ENCODE measurements at places on chromosomes 11 and 22.

- DNase-seq, result no peak
These were observed 697.4 kb downstream of the DLG2 start for GRCh38 chr11:84929738-84930137.

DNA sequence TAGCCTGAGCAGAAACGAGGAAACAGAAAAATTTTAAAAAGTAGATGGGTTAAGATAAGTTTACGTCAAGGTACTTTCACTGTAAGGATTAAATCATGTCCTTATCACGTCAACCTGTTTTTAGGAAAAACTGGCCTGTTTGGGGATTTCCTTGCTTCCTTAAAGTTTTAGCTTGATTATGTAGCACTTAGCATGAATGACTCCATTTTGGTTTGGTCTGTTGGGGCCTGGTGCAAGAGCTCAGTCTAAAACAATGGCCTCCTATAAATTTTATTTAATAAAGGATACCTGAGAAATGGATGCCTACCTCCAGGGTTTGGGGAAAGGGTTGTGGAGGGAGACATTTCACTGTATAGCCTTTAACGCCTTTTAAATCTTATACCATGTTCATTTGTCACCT, 33.2 kb upstream of the CSTF3 start:
- DNase-seq, result no peak

DNA sequence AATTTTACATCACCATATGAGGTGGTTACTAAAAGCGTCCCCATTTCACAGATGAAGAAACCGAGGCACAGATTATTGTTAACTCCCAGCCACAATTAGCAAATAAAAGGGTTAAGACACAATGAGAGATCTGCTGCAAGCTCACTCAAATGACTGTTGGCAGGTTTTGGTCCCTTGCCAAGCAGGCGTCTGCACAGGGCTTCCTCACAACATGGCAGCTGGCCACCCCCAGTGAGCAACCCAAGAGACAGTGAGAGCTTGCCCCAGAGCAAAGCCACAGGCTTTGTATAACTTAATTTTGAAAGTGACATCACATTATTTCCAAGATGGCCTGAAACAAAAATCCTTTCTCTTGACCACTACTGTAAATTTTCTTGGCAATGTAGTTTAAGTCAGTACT, 217.6 kb downstream of the NTM start:
- no peak for DNase-seq

DNA sequence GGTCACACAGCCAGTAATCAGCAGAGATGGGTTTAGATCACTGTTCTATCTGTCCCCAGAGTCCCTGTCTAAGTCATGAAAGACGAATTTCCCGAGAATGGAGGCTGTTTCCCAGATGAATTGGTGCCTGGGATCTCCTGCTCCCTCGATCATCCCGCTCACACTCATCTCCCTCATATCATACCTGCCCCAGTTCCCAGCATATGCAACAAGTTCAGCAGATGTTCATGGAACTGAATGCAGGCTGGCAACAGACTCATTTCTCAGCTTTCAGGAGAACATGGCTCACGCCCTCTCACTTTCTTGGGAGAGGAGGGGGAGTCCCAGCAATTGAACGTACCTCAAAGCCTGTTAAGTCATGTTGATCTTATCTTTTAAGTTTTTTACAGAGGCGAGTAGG, 22.1 kb downstream of the CD6 start:
- DNase-seq, result no peak

DNA sequence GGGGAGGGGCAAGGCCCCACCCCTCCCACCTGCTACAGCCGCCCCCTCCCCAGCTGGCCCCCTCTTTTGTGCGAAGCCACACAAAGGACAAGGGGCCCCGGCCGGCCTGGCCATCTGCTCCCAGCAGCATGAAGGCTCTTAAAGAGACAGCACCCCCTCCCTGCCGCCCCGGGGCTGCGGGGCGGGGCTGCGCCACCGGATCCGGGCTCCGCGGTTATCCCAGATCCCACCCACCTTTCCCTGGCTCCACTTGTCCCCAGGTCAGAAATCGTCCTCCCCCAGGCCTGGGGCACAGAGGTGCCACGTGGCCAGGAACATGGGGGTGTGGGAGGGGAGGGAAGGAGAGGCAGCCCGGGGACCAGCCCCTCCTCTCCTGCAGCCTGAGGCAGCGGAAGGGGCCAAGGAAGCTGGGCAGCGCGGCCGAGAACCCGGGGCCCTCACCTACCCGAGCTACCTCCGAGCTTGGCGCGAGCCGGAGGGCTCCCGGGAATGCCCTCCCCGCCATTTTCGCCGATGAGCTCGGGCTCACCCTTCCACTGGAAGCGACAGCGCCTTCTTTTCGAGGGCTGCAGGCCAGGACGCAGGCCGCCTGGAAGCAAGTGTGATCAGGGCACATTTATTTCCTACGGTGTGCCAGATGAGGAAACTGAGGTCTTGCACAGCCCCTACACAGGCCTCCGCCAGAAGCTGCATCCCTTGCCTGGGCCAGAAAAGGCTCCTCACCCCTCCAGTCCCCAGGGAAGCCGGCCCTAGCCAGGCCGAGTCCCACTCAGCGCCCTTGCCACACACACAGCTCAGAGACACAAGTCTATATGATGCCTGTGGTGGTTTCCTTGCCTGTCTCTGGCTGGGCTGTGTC, 2.5 kb upstream of the RCOR2 start:
- DNase-seq, result no peak

- no peak for DNase-seq
These were observed 44.5 kb upstream of the MMP7 start for GRCh38 chr11:102575012-102575411.

DNA sequence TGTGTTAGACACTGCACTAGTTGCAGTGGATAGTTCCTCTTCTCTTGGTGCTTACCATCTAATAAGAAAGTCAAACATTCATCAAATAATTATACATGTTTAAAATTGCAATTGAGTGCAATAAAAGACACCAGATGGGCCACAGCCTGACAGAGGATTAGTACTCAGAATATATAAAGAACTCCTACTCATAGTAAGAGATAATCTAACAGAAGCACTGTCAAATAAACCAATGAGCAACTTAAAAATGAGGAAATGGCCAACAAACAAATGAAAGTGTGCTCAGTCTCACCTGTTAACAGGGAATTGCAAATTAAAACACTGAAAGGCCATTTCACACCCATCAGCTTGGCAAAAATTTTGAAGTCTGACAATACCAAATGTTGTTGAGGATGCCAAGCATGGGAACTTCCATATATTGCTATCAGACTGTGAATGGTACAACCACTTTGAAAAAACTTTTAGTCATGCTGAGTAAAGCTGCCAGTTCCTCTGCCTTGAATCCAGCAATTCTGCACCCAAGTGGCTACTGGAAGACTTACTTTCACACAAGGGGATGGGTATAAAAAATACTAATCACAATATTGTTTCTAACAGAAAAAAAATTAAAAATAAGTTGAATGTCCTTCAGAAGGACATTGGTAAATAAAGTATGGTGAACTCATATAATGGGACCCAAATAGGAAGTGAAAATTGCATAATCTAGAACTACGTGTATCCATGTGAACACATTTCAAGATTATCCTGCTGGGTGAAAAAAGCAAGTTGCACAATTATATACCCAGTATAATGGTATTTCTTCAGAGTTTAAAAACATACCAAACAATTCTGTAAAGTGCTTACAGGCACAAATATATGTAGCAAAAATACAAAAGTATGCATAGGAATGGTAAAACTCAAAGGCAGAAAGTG, 41.4 kb upstream of the CREB3L1 start:
- DNase-seq, result no peak

DNA sequence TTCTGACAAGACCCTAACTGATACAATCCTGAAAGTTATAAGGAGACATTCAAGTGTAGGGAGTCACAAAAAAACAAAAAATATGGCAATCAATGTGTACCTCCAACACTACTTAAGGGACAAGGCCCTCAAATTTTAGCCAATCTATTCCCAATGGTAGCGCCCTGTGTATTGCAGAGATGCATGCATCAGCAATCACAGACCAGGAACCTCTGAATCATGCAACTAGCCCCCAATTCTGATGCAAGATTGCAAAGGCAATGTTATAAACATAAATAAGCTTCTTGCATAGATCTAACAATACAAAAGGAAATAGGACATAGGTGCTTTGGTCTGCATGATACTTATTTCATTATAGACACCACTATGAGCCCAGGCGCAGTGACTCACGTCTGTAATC, 29.7 kb upstream of the SIK2 start:
- DNase-seq, result no peak

DNA sequence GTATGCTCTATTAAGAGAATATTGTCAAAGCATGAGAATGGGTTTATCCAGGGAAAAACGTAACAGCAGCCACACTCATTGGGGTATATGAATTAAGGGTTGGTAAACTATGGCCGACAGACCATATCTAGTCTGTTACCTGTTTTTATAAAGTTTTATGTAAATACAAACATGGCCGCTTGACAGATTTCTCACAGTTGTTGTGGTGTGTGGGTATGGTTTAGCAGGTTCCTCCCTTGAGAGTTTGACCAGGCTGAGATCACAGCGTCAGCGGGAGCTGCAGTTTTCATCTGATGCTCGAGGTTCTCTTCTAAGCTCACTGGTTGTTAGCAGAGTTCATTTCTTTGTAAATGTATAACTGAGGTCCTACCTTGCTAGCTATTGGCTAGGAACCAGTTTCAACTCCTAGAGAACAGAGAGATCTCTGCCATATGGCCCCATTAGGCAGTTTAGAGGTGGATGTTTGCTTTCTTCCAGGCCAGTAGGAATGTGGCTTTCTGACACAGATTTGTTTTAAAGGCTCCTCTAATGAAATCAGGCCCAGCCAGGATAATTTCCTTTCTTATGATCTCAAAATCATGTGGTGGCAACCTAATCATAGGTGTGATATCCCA, 45.5 kb upstream of the GRIK4 start:
- no peak for DNase-seq

DNA sequence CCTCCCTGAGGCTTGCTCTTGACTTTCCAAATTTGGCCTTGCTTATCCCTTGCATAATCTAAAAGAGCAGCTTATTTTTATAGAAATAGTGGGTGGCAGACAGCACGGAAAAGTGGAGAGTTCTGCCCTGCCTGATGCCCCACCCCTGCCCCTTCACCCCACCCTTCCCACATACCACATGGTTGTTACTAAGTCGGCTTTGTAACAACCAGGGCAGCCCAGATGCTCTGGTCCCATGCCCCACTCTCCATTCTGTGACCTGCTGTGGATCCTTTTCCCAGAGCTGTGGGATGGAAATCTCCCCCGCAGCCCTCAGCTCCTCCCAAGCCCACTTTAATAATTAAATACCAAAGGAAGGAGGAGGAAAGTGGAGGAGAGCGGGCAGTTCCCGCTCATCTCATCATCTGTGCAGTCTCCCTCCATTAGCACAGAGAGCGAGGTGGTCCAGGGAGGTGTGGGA, 10.9 kb downstream of the MRGPRF start:
- no peak for DNase-seq

DNA sequence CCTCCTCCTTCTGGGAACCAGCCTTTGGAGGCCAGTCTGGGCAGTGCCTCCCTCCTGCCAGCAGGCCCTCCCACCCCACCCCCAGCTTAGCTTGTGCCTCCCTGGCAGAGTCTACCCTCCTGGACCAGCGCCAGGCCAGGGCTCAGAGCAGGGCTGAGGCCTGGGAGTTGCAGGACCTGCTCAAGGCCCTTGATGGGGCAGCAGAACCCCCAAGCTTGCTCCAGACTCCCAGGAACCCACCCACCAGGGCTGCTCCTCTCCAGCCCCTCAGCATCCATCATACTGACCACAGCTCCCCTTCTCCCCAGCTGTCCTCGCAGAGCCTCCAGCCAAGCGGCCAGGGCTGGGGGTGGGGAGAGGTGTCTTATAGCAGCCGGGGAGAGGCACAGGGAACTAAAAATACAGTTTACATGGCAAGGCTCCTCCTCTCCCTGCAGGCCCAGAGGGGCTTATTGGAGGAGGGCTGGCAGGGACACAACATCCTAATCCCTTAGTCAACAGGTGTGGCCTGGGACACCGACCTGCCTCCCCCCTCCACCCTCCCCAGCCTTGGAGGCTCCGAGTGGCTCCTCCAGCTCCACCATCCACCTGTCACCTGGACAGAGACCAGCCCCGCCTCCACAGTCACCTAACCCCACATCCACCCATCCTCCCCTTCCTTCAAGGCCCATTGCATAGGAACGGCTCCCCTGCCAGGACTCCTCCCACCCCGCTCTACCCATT, 5.2 kb upstream of the MB start:
- DNase-seq, result no peak

DNA sequence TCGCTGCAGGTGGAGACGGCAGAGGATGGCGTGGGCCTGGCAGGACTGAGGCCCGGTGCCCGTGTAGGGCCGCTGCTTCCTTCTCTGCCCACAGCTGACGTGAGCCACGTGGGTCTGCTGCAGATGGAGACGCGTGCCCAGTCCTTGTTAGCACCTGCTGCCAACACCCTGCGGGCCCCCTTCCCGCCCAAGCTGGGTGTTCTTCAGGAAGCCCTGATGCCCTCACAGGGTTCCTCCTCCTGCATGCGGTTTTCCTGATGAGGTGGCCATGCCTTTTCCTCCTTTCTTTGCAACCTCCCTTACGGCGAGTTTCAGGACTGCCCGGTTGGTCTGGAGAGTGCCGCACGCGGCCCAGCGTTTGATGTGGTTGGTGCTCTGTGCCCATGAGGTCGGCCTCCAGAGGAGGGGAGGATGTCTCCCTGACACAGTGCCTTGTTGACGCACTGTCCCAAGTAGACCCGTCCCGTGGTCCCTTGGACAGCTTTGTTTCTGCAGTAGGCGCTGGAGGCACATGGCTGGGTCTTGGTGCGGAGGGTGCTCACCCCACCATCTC, 44.7 kb downstream of the AP2A2 start:
- no peak for DNase-seq
